ENCODE measurements at places on chromosomes 11 and 22. TPM values are rescaled to one million over a fixed set of nuclear protein-coding genes. Genes with fewer than 3 reads are reported as not detected.

DNA sequence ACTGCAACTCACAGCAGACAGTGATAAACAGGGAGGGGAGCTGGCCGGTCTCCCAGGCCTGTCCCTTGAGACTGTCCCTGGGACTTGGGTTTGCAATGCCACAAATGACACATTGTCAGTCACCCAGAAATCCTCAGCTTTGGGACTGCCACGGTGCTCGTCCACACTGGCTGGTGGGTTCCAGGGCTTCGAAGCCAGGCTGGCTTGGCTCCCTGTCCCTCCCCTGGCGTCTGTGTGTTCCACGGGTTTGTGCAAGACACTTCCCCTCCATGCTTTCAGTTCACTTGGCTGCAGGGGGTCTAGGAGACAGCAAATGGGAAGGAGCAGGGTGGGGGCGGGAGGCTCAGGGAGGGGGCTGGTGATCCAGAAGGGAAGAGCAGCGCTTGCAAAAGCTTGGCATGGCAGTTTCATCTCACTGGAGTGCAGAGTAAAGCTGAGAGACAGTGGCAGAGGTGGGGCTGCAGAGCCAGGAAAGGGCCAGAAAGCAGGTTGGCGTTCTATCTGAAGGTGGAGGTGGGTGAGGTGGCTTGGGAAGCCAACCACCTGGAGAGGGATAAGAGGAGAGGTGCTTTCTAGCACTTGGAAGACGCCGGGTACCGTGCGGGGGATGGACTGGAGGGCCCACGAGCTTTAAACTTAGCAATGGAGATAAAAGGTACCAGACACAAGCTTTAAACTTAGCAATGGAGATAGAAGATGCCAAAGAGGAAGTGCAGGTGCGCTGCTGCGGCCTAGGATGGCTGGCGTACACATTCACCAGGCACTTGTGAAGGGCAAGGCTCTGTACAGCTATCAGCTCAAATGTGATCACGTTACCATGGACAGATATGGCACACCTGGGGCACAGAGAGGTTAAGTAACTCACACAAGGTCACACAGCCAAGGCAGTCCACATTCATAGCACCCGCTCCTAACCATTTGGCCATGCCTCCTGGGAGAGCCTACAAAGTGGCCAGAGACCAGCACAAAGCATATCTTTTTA lies 86.4 kb upstream of the SHISAL1 start:
- H3K27ac ChIP-seq: no peak overlapping the region
- H3K4me3 ChIP-seq: no peak overlapping the region
- H3K4me1 ChIP-seq: peaks cover 7% of the 10 kb centered on the region
- no peak for DNase-seq
- H3K27me3 ChIP-seq: no peaks in the 10 kb centered on the region

- no peak overlapping the region for H3K4me3 ChIP-seq
- H3K4me1 ChIP-seq: peaks cover 8% of the 10 kb centered on the region
- DNase-seq: peak; percentile 51
- no peaks in the 10 kb centered on the region for H3K27me3 ChIP-seq
- H3K27ac ChIP-seq: no peak overlapping the region
Observed at GRCh38 chr11:65366340-65366773, 11.8 kb downstream of the TIGD3 start.

GRCh38 chr11:65500387-65501185 lies 1.7 kb downstream of the MALAT1 start:
- no peak for DNase-seq
- H3K4me3 ChIP-seq: peak overlapping the region; percentile 82

GRCh38 chr11:117945047-117945810 lies 16.0 kb upstream of the TMPRSS13 start:
- no peaks in the 10 kb centered on the region for H3K27me3 ChIP-seq
- no peak overlapping the region for H3K27ac ChIP-seq
- DNase-seq: no peak
- H3K4me3 ChIP-seq: no peak overlapping the region
- no peaks in the 10 kb centered on the region for H3K36me3 ChIP-seq
- H3K4me1 ChIP-seq: peaks cover 2% of the 10 kb centered on the region

DNA sequence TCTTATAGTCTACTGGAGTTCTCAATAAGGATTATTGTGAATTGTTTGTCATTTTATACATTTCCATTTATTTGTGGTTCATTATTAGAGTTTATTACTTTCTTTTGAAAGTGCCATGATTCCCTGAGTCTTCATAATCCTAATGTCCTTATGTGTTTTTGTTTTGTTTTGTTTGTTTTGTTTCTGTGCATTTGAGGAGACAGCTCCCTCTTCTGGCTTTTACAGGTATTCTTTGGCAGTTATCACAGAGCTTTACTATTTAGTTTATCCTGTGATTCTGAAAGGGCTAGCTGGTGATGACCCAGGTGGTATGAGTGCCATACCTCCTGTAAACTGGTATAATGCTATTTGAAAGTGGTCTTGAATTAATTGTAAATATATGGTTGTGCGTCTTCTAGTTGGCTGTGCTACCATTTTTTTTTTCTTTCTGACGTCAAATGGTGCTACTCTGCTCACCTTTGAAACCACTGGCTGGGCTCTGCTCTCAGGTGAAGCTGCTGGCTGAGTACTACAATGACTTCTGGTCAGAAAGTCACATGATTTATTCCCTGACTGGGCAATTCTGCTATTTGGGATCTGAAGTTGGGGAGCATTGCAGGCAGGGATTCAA lies 751.2 kb downstream of the JRKL start:
- H3K4me1 ChIP-seq: no peaks in the 10 kb centered on the region
- H3K4me3 ChIP-seq: no peak overlapping the region
- no peak overlapping the region for H3K27ac ChIP-seq
- no peaks in the 10 kb centered on the region for H3K27me3 ChIP-seq

DNA sequence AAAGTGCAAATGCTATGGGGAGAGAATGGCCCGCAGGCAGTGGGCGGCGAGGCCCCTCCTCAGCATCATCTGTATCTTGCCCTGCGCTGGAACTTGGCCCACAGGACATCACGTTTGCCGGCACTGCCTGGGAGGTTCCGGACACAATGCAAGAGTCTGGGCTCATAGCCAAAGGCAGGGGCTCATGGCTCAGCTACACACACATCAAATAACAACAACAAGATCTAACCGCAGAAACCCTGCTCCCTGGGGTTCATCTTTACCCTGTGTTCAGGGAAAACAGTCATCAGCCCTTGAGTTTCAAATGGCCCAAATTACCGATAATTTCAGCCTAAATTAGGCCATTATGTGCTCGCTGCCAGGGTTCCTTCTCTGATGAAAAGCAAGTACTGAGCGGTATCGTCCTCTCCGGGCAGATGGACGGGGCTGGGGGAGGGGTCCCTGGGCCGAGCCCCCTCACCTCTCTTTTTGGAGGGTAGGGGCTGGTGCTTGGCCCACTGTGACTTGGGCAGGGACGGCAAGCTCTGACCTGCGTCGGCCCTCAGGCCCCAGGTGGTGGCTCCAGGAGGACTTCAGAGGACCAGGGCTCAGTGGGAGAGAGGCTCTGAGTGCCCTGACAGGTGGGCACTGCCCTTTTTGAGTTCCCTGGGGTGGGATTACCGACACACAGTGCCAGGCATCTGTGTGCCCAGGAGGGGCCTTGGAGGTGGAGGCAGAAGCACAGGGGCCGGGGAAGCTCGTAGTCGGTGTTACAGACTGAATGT lies 25.0 kb upstream of the GAL start:
- H3K36me3 ChIP-seq: no peaks in the 10 kb centered on the region
- no peaks in the 10 kb centered on the region for H3K4me1 ChIP-seq
- no peak overlapping the region for H3K4me3 ChIP-seq
- no peaks in the 10 kb centered on the region for H3K27me3 ChIP-seq
- DNase-seq: peak; percentile 89
- no peak overlapping the region for H3K27ac ChIP-seq

DNA sequence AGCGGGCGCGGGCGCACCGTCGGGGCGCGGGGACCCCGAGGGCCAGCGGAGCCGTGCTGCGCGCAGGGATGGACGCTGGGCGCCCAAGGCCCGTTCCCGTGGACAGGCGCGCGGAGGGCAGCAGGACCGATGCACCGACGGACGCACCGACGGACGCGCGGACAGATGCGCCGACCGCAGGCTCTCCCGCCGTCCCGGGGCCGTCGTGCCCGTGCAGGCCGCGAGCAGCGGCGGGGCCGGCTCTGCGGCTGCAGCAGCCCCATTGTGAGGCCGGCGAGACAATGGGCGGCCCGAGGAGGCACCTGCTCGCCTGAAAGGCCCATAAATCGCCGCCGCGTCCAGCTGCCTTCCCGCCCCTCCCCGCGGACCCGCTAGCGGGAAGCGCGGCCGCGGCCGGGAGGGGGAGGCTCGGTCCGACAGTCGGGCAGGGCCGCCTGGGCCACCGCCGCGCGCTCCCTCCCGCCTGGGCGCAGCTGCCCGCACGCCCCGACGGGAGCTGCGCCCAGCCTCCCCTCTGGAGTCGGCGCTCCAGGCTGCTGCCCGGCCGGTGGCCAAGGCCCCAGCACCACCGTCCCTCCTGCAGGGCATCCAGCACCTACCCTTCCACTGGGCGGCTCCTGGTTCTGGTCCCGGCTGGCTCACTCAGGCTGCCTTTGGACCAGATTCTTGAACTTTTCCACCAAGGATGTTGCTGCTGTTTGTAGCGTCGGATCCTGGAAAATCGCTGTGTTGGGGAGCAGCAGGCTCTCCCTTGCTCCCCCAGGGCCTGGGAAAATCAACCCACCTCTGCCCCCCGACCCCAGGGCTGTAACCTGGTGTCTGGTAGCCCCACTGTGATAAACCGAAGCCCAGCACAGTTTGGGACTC lies 15.8 kb downstream of the CDKN1C start:
- no peak overlapping the region for H3K4me3 ChIP-seq
- no peak overlapping the region for H3K27ac ChIP-seq
- no peaks in the 10 kb centered on the region for H3K27me3 ChIP-seq
- no peaks in the 10 kb centered on the region for H3K4me1 ChIP-seq

The MMP7 gene
- total RNA-seq: not detected

The JAML gene
- 2.2 TPM for total RNA-seq

The KCTD14 gene
- 15.6 TPM for total RNA-seq

The P2RY6 gene
- 4.0 TPM for total RNA-seq

The FOLR2 gene
- 7.2 TPM for total RNA-seq
